ENCODE measurements at places on chromosomes 4 and X.

GRCh38 chr4:95141361-95141760, 383.6 kb downstream of the BMPR1B start:
- no peak for DNase-seq

DNA sequence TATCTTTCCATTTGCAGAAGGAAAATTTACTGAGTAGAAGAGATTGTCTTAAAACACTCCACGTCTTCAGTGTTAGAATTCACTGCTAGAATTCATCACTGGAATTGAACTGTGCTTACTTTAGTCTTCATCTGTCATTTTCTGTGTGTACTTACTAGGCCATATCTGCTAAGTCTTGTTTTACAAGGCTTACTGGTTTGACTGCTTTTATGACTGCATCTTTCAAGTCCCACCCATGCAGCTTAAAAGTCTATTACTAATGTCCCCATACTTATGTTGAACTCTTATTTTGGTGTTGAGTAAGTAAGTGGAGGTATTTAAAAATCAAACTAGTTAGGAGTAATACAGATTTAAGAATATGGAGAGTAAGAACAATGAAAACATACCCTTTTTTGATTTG, 14.6 kb downstream of the CLCN3 start:
- no peak for DNase-seq

GRCh38 chr4:3816983-3817960, 51.1 kb downstream of the ADRA2C start:
- DNase-seq = no peak

DNA sequence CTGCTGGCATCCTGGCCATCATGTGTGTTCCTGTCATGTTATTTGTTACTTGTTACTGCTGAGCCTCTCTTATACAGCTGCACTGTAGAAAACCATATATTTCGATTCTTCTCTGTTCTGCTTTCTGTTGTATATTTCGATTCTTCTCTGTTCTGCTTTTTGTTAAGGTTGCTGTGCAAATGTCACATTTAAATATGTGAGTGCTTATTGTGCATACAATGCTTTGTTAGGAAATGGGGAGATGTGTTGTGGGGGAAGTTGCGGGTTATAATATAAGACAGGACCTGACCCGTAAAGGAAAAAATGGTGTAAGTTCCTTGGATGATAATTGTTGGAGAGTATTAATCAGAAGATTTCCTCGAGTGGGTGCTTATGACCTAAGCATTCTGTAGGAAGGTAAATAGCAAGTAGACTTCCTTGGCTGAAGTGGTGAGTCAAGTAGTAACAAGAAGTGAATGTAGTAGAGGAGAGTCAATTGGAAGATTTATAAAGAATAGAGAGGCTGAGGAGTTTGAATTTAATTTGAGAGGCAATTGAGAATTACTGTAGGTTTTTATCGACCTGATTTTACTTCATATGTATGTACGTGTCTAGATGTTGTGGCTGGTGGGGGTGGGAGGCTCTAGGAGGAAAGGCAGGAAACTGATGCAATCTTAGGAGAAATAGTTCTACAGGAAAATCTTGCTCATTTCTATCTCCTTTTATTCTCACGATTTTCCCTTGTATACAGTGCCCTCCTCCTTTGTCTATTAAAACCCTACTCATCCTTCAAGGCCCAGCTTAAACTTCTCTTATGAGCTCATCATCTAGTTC, 8.5 kb downstream of the OGT start:
- no peak for DNase-seq

- no peak for DNase-seq
Measured at GRCh38 chr4:80197601-80198440, 518 bp downstream of the PRDM8 start.

GRCh38 chrX:288561-288991, 7.4 kb downstream of the PLCXD1 start:
- no peak for DNase-seq

DNA sequence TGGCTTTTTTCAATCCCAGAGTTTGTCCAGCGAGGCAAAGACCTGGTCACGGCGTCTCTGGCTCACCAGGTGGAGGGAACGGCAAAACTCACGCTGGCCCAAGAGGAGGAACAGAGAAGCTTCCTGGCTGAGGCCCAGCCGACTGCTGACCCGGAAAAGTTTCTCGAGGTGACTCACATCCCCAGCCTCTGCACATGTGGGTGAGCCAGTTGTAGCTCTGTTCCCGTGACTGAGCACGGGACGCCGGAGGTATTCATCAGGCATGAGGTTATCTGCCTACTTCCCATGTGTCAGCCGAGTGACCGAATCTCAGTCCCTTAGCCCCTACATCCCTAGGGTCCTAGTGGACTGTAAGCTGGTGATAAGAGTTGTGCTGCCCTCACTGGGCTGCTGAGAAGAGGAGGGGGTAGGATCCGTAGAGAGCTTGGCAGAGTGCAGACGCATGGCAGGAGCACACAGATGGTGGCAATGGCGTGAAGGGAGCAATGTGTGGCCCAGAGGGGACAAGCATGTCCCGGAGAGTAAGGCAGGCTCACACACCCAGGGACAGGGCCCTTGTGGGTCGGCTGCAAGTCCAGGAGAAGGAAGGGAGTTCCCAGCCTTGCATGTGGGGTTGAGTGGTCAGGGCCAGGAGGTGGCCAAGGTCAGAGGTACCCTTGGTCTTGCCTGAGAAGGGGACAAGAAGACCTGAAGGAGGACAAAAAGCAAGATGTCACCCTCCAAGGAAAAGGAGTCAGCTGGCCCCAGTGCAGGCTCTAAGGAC, 42.9 kb downstream of the EVC start:
- no peak for DNase-seq

GRCh38 chr4:182874304-182874751, 42.9 kb downstream of the DCTD start:
- DNase-seq = no peak
